ENCODE measurements at places on chromosomes 3 and 15.

- DNase-seq, result no peak
These were observed 642 bp downstream of the SCAP start for GRCh38 chr3:47475029-47475569.

- no peak for DNase-seq
These were observed 282.9 kb downstream of the TBC1D5 start for GRCh38 chr3:17459470-17459993.

DNA sequence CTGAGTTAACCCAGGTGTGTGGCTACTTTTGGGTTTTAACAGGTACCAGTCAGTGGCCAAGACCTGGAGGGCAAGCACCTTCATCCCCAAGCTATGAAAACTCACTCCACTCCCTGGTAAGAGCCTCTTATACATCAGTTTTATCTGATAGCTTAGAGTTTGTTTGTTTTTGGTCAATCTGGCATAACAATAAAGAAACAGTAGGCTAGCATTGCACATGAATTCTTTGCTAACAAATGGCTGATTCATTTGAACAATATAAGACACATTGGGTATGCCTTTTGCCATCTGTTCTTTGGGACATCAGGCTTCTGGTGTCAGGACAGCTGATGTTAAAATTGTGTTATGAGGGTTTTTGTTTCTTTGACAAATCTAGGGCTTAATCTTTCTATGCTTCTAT lies 125.0 kb upstream of the CGNL1 start:
- peak; percentile 77 for DNase-seq

DNA sequence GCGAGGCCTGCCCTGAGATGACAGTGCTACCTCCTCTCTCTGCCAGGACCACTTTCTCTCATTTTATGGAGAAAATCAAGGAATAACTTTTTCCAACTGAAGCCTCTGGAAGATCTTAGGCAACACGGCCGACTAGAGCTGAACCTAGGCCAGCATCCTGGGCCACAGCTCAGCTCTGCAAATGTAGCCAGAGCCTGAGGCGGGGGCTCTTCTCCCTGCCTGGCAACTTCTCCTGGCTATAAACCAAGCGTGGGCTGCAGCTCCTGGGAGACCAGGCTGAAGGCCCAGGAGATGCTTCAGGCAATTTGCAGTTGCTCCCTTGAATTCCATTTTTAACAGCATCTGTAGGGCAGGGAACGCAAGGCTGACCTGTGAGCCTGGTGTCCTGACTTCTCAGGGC lies 74.9 kb downstream of the CEMIP start:
- no peak for DNase-seq

DNA sequence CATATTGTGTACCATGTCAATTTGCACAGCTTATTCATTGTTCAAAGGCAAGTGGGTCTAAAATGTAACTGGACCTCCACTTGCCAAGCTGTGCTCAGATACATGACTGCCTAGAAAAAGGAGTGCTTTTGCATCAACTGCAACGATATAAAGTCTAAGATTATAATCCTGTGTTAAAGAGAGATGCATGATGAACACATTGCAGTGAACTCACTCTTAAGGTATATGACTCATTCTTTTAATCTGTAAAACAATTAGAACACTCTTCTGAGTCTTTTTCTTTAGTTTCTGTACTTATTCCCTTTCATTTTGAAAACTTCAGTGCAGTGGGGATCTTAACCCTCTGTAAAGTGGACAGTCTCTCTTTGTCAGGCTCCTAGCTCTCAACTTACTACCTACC lies 982.8 kb downstream of the ROBO1 start:
- DNase-seq, result no peak

GRCh38 chr15:66658855-66659254 lies 43.2 kb upstream of the SMAD6 start:
- no peak for DNase-seq

DNA sequence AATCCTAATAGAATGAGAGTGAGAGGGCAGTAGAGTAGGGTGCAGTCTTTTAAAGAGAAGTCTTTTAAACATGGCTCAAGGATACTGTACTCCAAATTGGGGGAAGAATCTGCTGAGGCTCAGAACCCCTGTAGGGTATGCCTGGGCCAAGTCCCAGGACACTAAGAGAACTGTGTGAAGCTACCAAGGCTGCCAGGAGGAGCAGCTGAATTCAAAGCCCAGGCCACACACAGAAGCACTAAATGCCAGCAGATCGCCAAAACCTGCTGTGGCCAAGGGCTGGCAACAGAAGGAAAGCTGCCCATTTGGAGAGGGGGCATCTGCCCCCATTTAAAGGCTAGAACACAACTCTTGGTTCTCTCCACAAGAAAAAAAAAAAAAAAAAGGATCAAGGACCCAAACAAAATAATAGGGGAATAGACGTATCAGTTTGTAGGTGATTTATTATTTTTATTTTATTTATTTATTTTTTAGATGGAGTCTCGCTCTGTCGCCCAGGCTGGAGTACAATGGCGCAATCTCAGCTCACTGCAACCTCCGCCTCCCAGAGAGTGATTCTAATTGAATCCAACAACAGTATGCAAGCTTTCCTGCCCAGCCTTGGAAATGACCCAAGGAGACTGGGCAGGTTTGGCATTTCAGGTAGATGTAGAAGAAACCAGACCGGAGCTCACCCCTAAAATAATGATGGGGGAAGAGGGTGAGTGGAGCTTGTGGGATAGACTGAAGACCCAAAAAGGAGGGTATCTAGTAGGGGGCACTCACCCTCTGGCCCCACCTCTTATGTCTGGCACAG lies 279.0 kb upstream of the WNT5A start:
- no peak for DNase-seq

DNA sequence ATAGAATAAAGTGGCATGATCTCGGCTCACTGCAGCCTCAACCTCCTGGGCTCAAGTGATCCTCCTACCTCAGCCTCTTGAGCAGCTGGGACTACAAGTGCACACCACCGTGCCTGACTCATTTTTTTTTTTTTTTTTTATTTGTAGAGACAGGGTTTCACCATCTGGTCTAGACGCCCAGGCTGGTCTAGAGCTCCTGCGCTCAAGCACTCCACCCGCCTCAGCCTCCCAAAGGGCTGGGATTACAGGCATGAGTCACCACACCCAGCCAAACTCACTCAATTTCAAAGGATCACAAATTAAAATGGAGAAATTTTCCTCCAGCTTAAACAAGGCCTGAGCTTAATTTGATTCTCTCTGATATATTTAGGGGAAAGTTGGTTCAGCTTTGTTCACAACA lies 27.3 kb upstream of the NMB start:
- DNase-seq, result peak; percentile 47

DNA sequence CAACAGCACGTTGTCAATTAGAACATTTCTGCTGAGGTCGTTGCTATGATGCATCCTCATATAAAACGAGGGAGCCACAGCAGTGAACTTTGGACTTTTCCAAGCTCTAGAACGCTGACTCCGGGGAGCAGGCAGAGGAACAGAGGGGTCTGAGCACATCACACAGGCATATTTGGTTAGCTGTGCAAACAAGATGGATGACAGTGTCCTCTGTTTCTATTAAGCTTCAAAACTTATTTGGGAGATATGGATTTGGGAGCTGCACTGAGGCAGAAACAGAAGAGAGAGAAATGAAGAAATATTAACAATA lies 278.0 kb upstream of the TBL1XR1 start:
- DNase-seq, result no peak

GRCh38 chr3:106349191-106349881 lies 480.5 kb upstream of the CBLB start:
- DNase-seq, result no peak

GRCh38 chr3:194702545-194702944 lies 16.9 kb downstream of the FAM43A start:
- no peak for DNase-seq

- no peak for DNase-seq
These were observed 226.8 kb upstream of the BHLHE40 start for GRCh38 chr3:4752201-4753072.

- DNase-seq, result no peak
These were observed 433.3 kb downstream of the RAP2B start for GRCh38 chr3:153595186-153595815.

DNA sequence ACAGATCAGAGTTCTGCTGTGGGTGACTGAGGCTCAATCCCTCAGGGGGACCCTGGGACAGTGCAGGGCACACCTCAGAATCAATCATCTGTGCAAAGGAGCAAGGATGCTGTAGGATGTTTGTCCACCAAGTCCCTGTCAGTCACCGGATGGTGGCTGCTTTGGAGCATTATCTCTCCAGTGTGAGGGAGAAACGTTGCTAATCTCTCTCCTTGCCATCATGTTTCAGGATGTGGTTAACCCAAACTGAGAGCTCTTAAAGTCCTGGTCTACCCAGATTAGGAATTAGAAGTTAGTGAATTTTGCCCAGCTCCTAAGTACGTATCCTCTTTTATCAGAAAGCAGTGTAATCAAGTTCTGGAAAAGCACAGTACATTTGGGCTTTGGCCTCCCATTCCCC lies 26.2 kb upstream of the LRRC3B start:
- DNase-seq, result no peak

- no peak for DNase-seq
These were observed 92.9 kb downstream of the GPR156 start for GRCh38 chr3:120192159-120192558.

- DNase-seq, result no peak
These were observed 208.8 kb downstream of the STAG1 start for GRCh38 chr3:136543385-136543784.

GRCh38 chr3:197734667-197735318 lies 1.9 kb downstream of the RUBCN start:
- DNase-seq, result no peak

DNA sequence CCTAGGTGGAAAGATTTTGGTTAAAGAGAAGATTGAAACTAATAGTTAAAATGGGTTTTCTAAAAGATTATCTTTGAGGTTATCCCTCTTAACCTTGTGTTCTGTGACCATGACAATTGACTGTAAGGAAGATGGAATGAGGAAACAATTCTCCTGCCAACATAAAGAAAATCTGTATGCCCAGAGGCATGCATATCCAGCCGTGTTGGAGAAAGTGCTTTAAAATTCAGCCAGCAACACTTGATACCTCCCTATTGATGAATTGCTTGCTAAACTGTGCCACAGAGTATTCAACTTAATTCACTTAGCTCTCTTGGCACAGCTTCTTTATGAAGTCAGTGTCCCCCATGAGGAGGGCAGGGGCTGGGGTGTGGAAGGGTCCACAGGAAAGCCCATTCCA lies 203.5 kb downstream of the UBE2E2 start:
- DNase-seq, result peak; percentile 12

DNA sequence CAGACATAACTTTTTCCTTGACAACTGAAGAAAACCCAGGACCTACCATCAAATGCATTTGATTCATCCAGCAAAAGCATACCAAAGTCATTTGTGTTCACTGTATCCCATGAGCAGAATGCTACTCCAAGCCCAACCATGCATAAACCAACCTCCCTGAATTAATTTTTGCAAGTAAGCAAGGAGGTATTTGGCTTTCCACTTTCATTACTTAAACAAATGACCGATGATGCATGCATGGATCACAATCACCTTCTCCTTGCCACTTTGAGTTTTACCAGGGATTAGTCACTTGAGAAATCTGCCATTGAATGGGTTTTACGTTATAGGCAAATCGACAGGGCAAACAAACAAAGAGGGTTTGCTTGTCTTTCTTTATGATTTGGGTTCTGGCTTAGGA lies 214.8 kb downstream of the FMN1 start:
- no peak for DNase-seq

GRCh38 chr15:28044121-28044672 lies 54.9 kb downstream of the OCA2 start:
- DNase-seq, result no peak

DNA sequence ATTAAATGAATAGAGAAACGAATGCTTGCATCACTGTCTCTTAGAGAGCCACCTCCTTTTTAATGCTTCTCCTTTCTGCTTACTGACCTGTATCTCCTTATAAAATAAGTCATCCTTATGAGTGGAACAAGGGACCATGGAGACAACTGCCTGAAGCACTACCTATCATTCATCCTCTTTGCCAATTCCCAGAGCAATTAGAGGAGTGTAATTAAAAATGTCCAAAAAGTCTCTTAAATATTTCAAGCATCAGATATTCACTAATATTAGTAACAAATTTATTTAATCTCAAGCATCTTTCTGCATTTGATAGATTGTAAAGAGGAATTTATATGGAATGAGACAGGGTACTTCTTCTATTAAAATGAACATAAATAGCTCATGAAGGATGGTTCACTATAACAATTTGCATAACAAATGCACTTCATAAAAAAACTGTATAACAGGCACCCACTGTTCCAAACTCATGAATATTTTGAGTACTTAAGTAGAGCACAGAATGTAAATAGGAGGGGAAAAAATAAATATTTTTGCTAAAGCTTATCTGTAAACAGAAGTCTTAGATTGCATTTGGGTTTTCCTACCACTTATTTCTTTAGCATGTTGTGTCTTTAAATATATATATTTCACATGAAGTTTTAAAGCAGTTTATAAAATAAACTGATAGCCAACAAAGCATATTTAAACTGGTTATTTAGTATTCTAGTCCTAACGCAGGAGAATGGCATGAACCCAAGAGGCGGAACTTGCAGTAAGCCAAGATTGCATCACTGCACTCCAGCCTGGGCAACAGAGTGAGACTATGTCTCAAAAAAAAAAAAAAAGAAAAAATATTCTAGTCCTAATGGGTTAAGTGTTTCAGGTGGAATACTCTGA lies 269.3 kb downstream of the TBL1XR1 start:
- DNase-seq, result no peak

DNA sequence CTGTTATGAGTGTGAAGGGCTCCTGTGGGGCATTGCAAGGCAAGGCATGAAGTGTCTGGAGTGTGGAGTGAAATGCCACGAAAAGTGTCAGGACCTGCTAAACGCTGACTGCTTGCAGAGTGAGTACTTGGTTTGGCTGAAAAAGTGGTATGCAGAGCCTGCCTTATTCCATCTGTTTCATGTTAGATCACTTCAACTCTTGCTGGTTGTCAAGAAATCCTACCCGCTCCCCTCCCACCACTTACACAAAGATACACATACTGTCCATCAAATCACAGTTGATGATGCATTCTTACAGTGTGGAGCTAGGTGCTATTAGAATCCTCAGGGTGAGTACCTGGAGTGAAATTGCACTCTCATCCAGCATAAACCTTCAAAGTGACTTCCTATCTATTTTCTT lies 272.1 kb downstream of the UNC13C start:
- DNase-seq, result no peak

- DNase-seq, result no peak
These were observed 42.6 kb upstream of the SEMA6D start for GRCh38 chr15:47674586-47675232.

GRCh38 chr3:53501178-53501577 lies 6.8 kb downstream of the CACNA1D start:
- no peak for DNase-seq

DNA sequence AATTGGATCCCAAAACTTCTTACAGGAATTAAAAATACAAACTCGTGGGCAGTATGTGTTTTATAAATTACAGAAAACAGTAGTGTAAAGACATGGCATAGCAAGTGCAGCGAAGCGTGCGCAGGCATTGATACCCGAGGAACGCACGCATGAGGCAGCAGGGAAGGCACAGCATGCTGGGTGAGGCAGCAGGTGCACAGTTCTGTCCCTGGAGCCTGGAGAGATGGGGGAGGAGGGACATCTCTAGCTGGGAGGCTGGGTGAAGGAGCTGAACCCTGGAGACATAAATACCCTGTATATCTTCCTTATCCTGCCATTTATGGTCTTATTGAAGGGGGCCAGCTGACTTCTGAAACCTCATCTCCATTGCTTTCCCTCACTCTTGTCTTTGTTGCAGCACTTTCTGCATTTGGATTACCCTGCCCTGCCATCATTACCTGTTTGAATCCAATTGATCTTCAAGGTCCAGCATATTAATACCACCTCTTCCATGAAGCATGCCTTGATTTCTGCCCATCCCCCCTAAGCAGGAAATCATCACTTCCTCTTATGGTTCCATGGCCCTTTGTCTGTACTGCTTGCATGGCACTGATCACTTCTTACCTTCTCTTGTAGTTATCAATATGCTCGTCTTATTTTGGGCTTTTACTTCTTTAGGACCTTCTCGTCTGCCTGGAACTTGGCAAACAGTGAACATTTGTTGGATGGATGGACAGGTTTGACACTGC lies 20.5 kb downstream of the LPP start:
- no peak for DNase-seq
